Stimulated activated CD8-positive, alpha-beta memory T cell treated with anti-CD3 and anti-CD28 coated beads, Interleukin-4, amount 100 ng/mL, for 4 hours (primary cell): ENCODE measurements at places on chromosomes 1 and 21.
A peak's percentile ranks its signal among the peaks of the same experiment; 100 is the strongest.

DNA sequence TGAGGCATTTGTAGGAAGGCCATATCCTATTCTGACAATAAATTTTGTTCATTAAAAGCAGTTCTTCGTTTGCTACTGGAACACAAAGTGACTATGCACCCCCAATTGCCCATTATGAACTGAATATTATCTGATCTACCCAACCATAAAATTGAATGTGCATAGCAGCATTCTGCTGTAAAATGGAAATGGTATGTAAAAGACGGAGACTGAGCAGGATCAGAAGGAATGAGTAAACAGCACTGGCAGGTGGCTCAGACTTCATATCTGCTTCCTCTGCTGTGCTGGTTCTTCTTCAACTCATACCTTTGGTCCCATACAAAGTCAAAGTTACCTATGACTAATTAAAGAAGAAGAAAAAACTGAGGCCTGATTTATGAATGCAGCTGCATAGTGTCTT lies 339.5 kb downstream of the PLA2G4A start:
- DNase-seq = no peak

- DNase-seq = no peak
Observed at GRCh38 chr1:45348609-45348965, 8.3 kb upstream of the MUTYH start.

DNA sequence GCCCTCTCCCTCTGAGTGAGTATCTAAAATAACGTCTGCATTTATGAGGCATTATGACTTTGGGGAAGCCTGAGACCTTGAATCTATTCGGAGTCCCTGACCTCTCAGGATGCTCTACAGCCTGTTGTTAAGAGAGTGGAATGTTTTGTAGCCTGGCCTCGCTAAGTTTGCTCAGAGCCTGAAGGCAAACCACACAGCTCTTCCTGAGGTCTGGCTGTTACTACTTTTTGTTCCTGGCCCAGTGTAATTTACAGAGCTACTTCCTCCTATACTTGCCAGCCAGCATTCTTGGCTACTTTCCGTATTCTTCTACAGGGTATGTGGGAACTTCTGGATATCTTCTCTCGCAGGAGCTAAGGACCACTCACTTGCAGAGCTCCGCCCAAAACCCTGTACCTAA lies 3.6 kb upstream of the ZMYM4 start:
- no peak for DNase-seq

- no peak for DNase-seq
Observed at GRCh38 chr1:156140879-156141707, 12.3 kb upstream of the SEMA4A start.

DNA sequence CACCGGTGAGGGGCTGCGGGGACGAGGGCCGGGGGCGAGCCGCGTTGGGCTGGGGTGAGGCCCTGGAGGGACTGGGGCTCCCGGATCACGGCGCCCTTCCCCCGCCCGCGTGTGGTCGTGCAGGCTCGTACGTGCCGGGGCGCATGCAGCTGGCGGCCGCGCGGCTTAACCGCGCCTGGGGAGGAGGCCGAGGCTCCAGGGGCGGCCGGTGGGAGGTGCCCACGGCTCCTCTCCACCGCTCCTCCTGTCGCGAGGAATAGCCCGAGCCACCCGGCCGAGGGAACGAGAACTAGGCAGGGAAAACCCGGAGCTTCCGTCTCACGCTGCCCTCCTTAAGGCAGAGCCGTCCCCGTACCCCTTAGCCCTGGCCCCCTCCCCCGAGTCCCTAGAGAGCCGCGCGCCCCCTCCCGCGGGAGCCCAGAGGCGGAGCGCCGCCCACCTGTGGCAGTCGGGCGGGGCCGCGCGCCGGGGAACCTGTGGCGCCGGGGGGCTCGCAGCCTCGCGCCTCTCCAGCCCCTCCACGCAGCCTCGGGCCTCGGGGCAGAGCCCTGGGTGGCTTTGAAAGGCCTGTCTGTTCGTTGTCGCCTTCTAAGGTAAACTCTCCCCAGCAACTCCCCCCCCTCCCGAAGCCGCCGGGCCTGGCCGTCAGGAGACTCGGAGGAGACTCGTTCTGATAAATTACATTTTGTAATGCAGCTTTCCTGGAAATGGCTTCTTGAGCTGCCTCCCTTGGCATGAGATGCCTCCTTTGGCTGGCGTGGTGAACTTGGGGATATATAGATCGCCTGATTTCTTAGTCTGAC lies 746 bp downstream of the AK4 start:
- DNase-seq = no peak

DNA sequence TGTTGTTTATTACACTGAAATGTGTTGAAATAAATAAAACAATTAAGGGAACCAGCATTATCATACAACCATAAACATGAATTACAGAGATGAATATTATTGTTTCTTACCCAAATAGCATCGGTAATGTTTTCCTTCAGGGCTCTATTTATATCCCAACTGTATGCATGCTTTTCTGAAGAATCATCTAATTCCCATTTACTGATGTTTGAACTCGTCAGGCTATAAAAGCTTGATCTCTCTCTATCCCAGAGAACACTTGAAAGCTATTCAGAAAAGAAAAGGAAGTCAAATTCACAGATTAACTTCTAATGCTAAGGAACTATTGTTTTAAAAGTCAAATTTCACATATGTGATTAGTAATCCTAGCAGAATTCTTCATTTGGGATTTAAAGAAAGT lies 12.4 kb downstream of the NUP133 start:
- no peak for DNase-seq

- DNase-seq = no peak
Observed at GRCh38 chr21:35227786-35228185, 178.7 kb upstream of the RUNX1 start.

GRCh38 chr1:95029532-95029931 lies 43.2 kb downstream of the ALG14 start:
- DNase-seq = no peak

DNA sequence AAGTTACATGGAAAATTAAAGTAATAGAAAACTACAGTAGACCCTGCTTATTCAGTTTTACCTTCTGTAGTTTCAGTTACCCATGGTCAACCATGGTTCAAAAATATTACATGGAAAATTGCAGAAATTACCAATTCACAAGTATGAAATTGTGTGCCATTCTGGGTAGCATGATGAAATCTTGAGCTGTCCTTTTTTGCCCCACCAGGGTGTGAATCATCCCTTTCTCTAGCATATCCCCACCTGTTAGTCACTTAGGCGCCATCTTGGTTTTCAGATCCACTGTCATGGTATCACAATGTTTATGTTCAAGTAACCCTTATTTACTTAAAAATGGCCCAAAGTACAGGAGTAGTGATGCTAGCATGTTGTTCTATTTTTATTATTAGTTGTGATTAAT lies 3.5 kb upstream of the LRIF1 start:
- DNase-seq = no peak

DNA sequence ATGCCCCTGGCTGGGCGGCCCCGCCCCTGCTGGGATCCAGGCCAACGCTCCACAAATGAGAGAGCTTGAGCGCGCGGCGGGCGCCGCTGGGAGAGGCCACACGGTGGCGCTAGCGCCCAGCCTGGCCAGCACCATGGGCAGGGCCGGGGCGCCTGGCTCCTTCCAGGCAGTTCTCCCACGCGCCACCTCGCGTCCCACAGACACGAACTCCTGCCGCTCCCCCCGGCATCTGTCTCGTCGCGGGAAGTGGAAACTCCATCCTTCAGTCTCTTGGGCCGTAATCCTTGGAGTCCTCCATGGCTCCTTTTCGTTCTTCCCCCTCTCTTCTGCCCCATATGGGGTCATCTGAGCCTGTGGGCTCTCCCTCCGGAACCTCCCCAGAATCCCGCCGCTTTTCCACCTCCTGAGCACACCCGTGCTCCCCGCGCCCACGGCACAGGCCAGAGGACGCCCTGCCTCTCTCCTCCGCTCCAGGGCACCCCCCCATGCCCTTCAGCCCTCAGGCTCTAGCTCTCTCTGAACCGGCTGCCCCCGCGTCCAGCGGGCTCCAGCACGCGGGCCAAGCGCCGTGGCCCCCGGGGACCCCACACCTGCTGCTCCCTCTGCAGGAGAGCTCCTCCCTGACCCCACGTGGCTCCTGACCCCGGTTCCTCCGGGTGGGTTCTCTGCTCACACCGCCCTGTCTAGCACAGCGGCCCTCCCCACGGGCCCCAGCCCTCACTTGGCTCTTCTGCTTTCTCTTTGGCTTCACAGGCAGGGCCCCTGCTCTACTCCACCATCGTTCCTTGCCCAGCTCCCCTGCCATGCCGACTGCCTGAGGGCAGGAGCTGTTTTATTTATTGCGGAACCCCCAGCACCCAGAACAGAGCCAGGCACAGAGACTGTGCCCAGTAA lies 31.9 kb upstream of the EDN2 start:
- peak; percentile 16 for DNase-seq

DNA sequence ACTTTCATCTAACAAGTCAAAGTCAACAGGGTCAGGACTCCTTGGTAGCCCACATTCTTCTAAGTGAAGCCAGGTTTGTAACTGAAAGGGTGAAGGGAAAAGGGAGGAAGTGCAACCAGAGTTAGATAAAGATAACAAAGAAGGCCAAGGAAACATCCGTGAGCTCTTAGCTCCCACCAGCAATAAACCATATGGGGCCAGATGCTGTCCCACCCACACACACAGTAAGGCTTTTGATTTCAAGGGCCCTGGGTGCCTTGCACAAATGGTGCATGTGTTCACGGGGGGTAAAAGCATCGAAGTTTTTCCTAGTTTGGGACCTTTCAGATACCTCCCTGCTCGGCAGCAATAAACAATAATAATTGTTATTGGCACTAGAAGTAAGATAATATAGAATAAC lies 5.1 kb upstream of the TIAM1 start:
- no peak for DNase-seq

DNA sequence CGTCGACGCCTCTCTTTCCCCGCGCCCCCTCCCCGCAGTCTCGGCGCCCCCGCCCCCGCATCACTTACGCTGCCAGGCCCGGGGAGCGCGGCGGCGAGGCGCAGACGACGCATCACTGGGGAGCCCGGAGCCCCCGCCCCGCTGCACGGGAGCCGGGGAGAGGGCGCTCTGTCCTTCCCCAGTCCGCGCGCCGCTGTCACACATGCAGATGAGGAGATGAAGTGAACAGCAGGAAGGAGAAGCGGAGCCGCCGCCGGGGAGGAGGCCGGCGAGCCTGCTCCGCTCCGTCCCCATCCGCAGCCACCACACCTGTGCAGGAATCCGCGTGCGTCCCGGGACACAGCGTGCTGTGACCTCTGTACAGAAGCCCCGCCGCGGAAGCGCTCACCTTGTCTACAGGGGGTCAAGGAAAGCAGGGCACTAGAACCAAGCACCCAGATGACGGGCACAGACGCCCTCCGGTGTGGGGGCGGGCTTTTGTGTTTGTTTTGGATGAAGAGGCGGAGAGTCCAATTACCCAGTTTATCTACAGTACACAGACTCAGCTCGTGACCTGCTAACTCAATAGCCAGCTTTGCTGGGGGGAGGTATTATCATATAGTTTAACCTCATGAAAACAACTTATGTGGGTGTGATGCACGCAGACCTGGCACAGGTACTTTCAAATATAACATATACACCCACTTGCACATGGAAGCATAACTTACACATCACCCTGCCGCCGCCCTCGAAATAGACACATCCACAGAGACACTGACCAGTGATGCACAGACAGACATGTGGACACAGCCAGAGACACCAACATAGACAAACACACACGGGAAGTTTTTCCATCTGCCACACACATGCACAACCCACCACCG lies 12.4 kb downstream of the KLHDC8A start:
- no peak for DNase-seq

DNA sequence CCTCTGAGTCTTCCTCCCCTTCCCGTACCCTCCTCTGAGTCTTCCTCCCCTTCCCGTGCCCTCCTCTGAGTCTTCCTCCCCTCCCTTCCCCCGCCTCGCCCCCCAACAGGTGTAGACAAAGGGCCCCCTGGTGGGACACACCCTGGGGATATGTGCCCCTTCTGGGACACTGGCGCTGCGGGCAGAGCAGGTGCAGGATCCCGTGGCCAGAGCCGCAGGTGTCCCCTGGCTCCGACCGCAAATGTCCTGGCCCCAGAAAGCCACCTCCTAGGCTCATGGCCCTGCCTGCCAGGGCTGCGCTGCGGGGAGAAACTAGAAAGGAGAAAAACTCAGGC lies 51.5 kb upstream of the ARHGEF16 start:
- DNase-seq = no peak

- DNase-seq = no peak
Observed at GRCh38 chr1:180720753-180721152, 88.9 kb downstream of the XPR1 start.

DNA sequence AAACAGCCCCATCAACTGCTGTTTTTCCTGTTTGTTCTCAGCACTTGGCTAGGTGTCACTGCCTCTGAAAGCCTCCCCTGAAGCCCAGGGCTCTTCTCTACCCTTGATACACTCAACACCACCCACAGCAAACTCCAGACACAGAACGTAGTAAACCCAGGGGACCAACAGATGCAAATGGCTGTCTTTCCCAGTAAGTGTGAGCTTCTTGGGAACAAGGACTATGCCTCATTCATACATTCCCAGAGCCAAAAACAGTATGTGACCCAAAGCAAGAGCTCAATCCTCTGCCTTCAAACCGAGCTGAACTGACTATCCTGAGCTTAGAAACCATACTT lies 4.4 kb downstream of the LBR start:
- DNase-seq = no peak

DNA sequence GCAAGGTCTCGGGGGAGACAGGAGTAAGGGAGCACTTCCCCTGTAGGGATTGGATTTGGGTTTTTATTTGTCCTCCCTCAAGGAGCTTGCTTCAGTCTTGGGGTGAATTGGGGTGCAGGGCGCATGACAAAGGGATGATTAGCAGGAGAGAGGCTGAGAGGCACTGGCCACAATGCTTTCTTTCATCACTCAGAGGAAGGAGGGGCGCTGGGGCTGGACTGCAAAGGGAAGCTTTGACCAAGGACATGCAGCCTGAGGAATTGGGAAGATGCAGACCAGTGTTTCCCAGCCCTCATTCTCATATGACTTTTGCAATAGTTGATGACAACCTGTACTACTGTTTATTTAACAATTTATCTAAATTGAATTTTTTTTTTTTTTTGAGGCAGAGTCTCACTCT lies 34.1 kb upstream of the PDPN start:
- DNase-seq = no peak

DNA sequence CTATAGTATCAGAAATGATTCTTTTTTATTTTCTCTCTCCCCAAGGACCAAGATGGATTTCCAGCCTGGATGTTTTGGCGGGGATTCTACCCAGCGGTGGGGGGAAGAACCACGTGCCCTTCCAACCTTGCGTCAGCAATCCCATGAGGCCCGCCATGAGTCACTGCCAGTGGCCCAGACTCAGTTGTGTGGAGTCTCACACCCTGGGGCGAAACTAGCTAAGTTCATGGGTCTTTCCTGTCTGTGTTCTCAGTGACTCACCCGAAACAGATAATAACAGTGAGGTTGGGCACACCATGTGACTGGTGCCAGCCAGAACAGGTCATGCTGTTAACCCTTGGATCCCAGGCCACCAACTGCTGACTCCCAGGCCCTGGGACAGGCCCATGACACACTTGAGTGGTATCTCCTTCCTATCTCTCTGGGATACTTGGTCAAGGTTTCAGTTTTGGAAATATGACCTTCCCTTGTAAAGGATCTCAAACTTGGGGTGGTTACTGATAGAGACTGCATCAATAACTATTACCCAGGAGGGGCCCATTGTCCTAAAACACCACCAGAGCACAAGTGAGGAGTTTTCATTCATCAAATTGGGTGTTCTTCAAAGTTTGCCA lies 98.0 kb upstream of the DUSP10 start:
- DNase-seq = peak; percentile 52

DNA sequence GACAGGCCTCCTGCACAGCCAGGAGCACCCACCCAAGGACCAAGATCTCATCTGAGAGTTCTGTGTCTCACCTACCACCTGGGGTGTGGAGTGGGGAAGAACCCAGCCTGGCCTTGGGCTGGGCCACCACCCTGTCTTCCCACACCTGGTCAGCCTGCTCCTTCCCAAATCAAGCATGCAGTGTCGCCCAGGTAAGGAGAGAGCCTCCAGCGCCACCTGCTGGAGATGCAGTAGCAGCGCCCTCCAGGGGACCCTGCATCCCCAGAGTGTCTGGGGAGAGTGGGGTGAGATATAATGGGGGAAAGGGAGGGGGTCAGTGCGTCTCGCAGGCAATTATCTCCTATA lies 32.3 kb downstream of the KIAA2013 start:
- DNase-seq = peak; percentile 56
